ENCODE measurements at places on chromosomes 1 and 21.

GRCh38 chr1:231665726-231666125 is 39.1 kb downstream of the DISC1 start:
- no peak for DNase-seq

GRCh38 chr1:6205849-6206519 is at the start of gene RNF207:
RNF207 (plus strand) TSS chr1:6206119; CDS start chr1:6206536, 417 bp downstream.
- peak; percentile 85 for DNase-seq

GRCh38 chr1:63648689-63649088 is 55.5 kb downstream of the PGM1 start:
- DNase-seq = no peak

- no peak for DNase-seq
Observed at GRCh38 chr1:161743231-161743630, 6.4 kb upstream of the DUSP12 start.

GRCh38 chr1:153957744-153958110 is 685 bp downstream of the CRTC2 start:
- no peak for DNase-seq

GRCh38 chr1:108664481-108664880 is 3.6 kb upstream of the HENMT1 start:
- DNase-seq = no peak
